ENCODE measurements at places on chromosomes 7 and 10. TPM values are rescaled to one million over a fixed set of nuclear protein-coding genes. Genes with fewer than 3 reads are reported as not detected.

NUTM2D gene
- total RNA-seq: 2.7 TPM

PPP1R3A gene
- total RNA-seq: not detected

DNA sequence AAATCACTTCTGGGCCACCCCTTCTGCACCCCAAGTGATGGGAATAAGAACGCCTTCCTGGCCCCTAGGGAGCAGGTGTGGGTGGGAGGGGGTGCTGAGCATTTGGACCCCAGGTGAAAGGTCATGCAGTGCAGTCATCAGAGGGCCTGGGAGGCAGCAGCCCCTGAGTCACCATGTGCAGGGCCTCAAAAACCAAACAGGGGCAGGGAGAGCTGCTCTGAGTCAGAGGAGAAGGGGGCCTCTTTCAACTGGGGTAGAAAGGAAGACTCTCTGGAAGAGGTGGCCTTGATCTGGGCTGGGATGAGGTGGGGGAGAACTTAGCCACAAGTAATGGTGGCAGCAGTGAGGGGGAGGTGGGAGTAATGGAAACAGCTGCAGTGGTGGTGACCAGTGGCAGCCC is 164.3 kb downstream of the BUB3 start:
- peak; percentile 24 for DNase-seq

DNA sequence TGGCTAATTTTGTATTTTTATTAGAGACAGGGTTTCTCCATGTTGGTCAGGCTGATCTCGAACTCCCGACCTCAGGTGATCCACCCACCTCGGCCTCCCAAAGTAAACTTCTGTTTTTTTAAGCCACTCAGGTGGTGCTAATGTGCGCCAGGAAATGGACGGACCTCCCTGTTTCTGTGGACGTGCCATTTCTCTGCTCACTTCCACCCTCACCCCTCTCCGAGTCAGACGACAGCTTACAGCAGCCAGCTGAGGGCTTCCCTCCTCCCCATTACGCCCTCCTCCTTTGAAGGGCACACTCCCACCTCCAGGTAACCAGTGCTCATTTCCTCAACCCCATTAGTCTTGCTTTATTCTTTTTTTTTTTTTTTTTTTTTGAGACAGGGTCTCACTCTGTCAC is 41.7 kb upstream of the EZH2 start:
- no peak for DNase-seq

NPY4R2 gene
- total RNA-seq: not detected

NEUROD6 gene
- not detected for total RNA-seq

GRCh38 chr7:119640861-119641260 is 632.1 kb upstream of the KCND2 start:
- peak; percentile 35 for DNase-seq

GDF2 gene
- not detected for total RNA-seq

NXPH1 gene
- total RNA-seq: not detected

GRCh38 chr7:63080831-63081230 is 917.8 kb upstream of the ZNF722 start:
- no peak for DNase-seq

DNA sequence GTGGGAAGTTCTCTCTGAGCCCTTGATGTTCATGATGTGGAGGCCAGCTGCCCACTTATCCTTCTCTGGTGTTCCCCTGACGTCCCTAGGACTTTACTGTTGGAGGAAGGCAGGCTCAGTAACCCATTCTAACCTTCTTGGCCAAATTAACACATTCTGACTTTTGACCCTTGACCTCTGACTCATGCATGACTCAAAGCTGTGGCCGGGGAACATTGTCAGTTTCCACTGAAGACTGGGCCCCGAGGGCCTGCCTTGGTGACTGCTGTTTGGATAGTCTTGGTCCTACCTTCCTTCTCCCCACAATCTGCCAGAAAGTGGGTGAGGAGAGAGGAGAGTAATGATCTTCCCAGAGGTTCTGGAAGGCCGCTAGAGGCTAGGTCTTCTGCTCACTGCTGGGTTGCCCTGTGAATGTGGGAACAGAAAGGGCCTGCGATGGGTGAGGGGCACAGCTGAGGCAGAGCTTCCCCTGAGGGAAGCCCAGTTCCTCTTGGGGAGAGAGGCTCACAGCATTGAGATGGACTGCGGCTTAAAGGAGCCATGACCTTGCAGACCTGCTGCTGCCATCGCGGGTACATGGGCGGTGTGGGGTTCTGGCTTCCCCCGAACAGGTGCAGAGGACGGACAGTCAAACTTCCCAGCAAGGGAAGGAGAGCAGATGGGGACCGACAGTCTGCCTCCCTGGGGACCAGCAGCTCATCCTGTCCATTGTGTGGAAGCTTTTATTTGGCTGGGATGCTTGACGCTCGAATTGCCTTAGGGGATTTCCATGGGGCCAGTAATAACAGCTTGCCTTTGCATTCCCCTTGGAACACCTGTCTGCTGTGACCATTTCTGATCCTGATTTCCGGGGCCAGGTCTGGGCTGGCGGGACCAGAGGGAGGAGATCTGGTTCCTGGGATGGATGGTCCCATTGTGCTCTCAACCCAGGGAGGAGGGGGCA is 43.8 kb downstream of the ADAMTS14 start:
- DNase-seq: no peak

PNLIPRP2 gene
- 0.79 TPM for total RNA-seq

- DNase-seq: no peak
Measured at GRCh38 chr10:77117501-77117900, 520.1 kb downstream of the KCNMA1 start.

- peak; percentile 75 for DNase-seq
Measured at GRCh38 chr10:126671402-126671975, 996 bp upstream of the C10orf90 start.

TMEM229A gene
- total RNA-seq: 2.1 TPM

GRCh38 chr10:103225939-103226338 is 19.7 kb upstream of the RPEL1 start:
- DNase-seq: no peak

NCOA4 gene
- 200 TPM for total RNA-seq

- DNase-seq: no peak
Measured at GRCh38 chr10:44413416-44413815, 28.5 kb upstream of the CXCL12 start.

PLEKHS1 gene
- not detected for total RNA-seq

All from endodermal cell (in vitro differentiated cells).